ENCODE measurements at places on chromosomes 12 and 14.
A peak's percentile ranks its signal among the peaks of the same experiment; 100 is the strongest.

DNA sequence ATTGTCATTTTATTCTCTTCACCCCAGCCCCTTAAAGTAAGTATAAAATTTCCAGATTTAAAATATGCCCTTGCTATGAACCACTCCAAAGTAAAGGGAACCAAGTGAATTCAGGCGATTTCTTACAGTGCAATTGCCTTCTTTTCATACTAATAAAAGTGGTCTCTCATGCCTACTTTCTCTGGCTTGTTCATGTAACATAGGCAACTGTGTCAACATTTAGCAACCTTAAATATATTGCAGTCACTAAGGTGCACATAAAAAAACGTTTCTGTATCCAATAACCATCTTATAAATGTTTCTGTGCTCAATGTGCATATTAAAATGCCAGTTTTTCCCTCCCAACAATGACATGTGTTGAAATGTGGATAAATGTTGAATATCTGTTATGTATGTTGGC lies 271.6 kb upstream of the DCN start:
- no peak for DNase-seq

DNA sequence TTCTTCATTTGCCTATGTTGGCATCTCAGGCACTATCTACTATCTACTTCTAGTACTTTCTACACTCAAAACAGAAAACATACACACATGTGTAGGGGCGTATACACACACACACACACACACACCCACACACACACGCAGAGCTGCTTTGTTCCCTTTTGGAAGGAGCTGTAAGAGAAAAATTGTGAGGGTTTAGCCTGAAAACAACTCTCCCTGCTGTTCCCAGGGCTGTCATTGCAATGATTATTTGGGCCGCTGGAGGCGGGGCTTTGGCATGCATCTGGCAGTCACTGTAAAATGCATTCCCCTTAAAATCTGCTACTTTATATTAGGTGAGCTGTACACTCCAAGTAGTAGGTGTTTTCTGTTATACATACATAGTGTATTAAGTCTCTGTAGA lies 29.1 kb upstream of the SLC38A2 start:
- DNase-seq, result no peak

DNA sequence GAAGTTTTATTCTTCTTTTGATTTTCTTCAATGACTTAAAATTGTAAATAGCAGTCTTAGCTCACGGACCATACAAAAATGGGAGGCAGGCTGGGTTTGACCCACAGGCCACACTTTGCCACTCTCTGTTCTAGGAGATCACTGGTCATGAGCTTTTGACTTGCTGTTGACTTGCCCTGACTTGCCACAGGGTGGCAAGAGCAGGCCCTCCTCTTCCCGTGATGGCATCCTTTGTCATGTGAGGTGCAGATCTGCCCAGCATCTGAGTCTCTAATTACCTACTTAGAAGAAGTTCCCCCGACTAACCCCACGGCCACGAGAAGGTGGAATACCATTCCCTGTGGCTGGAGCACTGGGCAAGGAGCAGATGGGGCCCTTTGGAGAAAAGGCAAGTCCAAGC lies 81.0 kb upstream of the SCAF11 start:
- no peak for DNase-seq

DNA sequence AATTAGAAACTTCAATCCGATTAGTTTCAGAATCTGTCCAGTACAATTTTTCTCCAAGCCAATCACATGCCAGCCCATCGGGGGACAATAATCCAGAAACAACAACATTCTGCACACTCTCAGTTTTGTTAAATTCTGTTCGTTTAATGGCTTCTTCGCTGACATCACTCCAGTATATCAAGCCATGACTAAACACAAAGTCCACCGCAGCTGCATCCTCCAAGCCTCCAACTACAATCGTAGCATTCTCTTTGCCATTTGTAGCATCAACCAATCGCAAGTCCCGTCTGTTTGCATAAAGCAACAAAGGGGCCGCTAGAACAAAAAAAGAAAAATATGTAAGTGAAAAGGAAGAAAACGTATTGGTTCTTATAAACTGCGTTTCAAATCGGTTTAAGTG lies 22.5 kb downstream of the LRP6 start:
- DNase-seq, result no peak

DNA sequence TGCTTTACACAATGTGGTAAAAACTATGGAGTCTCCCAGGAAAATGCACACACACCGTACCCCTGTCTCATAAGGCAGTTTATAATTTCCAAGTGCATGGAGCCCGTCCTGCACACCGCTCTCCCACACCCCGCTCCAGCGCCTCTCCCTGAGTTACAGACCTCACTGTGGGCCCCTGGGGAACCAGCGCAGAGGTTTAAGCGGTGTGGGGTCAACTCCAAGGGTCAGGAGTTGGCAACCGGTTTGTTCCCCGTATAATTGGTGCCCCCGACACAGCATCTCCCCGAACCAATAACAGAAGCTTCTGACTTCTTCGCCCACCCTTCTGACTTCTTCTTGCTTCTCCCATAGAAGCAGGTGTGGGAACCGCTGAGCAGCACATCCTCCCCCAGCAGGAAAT lies 58.4 kb upstream of the DDX11 start:
- DNase-seq, result no peak

DNA sequence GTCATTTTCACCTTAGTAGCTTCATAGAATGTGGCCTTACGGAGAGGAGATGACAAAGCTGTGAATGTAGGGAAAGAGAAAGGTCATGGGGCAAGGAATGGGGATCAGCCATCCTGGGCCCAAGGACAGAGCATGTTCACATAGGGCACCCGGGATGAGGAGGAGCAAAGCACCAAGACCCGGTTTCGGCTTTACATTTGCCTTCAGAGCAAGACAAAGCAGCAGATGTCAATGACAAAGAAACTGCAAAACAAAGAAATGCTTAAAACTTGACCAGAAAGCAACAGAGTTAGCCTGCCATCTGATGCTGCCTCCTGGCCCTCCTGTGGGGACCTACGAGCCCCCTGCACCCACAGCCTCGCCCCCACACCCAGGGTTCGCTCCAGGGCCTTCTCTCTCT lies 249.2 kb downstream of the SLC41A2 start:
- no peak for DNase-seq

DNA sequence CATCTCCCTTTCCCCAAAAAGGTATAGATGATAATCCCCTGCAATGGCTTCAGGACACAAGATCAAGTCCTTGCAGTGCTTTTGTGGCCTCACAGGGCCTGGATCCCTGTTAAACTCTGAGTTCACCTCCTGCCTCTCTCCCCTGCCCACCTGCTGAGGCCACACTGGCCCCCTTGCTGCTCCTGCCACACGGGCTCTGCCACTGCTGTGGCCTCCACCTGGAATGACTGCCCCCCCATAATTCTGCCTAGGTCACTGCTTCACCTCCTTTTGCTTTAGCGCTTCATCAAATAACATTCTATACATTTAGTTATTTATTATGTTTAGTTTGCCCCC lies 653 bp upstream of the IFI27 start:
- DNase-seq, result no peak

- no peak for DNase-seq
Observed at GRCh38 chr14:29148221-29148620, 381.6 kb downstream of the FOXG1 start.

DNA sequence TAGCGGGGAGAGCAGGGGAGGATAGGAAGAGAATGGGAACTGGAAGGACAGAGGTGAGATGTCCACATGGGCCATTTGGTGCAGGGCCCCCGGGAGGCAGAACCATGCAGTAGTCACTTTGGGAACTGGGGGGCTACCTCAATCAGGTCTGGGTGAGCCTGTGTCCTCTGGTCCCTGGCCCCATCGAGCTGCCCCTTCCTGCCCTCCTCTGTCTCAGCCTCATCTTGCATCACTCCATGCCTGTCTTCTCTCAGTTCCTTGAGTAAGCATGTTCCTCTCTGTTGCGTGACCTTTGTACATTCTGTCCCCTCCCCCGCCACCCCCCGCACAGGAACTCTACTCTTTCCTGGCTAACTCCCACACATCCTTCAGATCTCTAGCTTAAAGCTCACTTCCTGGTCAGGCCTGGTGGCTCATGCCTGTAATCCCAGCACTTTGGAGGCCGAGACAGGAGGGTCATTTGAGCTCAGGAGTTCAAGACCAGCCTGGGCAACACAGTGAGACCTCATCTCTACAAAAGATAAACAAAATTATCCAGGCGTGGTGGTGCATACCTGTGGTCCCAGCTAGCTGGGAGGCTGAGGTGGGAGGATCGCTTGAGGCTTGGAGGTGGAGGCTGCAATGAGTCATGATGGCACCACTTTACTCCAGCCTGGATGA lies 23.2 kb downstream of the FOS start:
- DNase-seq, result no peak

- no peak for DNase-seq
Observed at GRCh38 chr12:118068445-118068844, 7.5 kb upstream of the WSB2 start.

DNA sequence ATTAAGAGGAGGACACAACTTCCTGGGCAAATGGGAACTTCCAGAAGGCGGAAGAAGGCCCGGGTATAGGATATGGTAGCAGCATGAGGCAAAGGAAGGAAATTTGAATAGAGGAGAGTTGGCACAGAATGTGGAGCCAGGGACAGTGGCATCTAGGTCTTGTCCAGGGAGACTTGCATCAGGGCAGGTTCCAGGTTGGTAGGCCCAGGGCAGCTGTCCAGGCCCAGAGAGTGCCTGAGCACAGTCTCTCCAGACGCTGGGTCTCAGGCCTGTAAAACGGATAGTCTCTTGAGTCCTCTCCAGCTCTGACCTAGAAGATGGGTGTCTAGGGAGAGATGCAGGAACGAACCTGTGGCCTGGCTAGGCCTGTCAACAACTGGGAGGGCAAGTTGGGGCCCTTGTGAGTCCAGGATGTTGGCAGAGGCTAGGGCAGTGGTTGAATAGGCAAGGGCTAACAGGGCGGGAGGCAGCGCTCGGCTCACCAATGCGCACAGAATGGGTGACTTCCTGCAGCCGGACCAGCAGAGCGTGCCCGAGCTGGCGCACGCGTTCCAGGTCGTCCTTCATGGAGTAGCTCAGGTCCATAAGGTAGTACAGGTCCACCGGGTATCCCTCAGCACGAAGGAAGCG lies 9.9 kb downstream of the ITGB7 start:
- no peak for DNase-seq

- no peak for DNase-seq
Observed at GRCh38 chr14:59214702-59215302, 26.3 kb downstream of the DAAM1 start.

GRCh38 chr12:132052196-132052932 lies 91.8 kb downstream of the DDX51 start:
- DNase-seq, result no peak

GRCh38 chr14:20468764-20469241 lies 403 bp upstream of the PNP start:
- DNase-seq, result no peak

DNA sequence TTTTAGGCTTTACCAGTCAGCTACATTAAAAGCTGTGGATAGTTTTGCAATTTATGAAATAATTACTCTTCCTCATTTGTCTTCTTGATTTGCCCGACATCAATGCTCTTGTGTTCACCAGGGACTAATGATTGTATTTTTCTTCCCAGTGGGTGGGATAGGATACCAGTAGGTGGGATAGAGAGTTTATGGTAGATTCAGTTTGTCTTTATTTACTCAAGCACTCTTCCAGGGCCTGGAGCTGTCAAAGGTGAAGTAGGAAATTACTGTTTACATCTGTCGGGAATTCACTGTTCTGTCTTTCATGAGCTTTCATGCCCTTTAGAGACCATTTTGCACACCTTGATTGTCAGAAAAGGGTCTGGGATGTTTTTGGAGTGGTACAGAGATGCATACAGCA lies 36.6 kb downstream of the ETV6 start:
- no peak for DNase-seq

DNA sequence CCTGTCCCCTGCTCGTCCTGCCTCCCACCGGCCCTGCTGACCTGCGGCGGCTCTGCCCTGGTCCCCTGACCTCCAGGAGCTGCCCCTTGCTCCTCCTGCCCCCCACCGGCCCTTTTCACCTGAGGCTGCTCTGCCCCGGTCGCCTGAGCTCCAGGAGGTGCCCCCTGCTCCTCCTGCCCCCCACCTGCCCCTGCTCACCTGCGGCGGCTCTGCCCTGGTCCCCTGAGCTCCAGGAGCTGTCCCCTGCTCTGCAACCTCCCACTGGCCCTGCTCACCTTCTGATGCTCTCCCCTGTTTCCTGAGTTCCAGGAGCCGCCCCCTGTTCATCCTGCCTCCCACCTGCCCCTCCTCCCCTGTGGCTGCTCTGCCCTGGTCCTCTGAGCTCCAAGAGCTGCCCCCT lies 101.3 kb downstream of the TMEM121 start:
- DNase-seq, result no peak

DNA sequence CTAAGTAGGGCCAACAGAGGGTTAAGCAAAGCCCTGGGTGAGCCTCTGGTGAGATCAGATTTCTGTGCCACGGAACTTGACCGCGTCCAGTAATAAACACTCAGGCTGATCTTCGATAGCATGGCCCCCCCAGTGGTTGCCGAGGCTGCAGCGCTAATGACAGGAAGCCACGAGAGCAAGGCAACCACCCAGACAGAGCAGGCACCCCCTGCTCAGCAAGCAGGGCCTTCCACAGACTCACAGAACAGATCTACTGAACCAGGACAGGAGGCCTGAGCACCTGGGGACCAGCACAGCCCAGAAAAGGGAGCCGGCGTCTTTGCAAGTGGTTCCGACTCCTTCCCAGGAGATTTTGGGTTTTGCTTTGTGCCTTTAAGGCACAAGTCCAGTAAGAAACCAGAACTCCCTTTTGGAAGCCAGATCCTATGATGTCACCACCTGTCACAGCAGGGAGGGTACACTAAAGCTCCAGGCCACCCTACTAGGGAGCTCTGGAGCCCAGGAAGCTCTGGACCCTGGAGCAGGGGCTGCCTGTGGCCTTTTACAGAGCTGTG lies 42.3 kb downstream of the BCL11B start:
- peak; percentile 39 for DNase-seq

GRCh38 chr12:94186278-94187241 lies 38.2 kb downstream of the PLXNC1 start:
- DNase-seq, result no peak

DNA sequence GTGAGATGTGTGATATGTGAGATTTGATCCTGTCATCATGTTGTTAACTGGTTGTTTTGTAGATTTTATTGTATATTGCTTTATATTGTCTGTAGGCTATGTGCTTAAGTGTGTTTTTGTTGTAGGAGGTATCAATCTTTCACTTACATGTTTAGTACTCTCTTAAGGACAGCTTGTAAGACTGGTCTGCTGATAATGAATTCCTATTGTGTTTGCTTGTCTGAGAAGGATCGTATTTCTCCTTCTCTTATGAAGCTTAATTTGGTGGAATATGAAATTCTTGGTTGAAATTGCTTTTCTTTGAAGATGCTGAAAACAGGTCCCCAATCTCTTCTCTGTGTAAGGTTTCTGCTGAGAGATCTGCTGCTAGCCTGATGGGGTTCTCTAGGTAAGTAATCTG lies 94.5 kb upstream of the ARHGAP5 start:
- no peak for DNase-seq

- no peak for DNase-seq
Observed at GRCh38 chr12:89783359-89784060, 74.9 kb upstream of the ATP2B1 start.

DNA sequence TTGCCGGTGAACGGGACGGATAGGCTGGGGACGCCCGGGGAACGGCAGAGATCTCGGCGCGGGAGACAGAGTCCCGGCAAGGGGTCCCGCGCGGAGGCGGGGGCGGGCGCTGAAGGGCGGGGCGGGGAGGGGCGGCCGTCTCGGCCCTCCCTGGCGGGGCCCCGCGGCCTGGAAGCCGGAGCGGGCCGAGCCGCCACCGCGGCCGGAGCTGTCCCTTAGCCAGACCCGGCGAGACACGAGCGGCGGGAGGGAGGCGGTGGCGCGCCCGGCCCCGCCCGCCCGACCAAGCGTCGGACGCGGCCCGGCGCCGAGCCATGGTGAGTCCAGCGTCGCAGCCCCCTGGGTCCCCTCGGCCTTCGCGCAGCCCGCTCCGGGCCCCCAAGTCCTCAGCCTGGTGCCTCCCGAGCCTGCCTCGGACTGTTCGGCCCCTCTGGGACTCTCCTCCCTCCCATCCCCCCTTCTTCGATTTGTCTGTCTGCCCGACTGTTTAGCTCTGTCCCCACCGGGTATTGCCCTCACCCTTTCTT lies at the start of gene ARHGEF40:
Gene ARHGEF40 (plus strand): TSS at position 222 of the 527 bp plus-strand sequence. CDS start 93 bp downstream, at position 315.
- peak; percentile 24 for DNase-seq

Measured in NCI-H510A (cell line).